ENCODE measurements at places on chromosomes 12 and 14.

- no peak for DNase-seq
Observed at GRCh38 chr14:79680087-79680486, 531.2 kb downstream of the DIO2 start.

DNA sequence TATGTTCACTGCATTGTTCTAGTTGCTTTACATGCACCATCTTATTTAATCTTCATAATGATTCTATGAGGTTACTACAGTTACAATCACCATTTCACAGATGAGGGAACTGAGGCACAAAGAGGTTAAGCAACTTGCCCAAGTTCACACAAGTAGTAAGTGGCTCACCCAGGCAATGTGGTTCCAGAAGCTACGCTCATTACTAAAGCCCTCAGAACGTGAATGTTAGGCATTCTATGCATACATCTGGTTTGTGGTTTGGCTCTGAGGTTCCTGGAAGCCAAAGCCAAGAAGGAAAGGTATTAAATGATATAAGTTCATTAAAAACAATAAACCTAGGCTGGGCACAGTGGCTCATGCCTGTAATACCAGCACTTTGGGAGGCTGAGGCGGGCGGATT is 14.4 kb upstream of the VRTN start:
- no peak for DNase-seq

DNA sequence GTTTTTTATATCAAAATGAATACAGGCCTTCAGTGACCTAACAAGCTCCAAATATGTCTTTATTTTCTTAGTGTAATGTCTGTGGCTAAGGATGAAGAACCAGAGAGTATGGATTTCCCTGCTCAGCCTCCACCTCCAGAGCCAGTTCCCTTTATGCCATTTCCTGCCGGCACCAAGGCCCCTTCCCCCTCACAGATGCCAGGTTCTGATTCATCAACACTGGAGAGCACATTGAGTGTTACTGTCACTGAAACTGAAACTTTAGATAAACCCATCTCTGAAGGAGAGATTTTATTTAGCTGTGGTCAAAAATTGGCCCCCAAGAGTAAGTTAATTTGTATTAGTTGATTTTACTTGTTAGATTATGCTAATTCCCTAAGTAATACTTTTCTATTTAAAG is 61.0 kb downstream of the KIAA0586 start:
- no peak for DNase-seq

- DNase-seq, result no peak
Observed at GRCh38 chr12:69843608-69844007, 18.6 kb downstream of the MYRFL start.

DNA sequence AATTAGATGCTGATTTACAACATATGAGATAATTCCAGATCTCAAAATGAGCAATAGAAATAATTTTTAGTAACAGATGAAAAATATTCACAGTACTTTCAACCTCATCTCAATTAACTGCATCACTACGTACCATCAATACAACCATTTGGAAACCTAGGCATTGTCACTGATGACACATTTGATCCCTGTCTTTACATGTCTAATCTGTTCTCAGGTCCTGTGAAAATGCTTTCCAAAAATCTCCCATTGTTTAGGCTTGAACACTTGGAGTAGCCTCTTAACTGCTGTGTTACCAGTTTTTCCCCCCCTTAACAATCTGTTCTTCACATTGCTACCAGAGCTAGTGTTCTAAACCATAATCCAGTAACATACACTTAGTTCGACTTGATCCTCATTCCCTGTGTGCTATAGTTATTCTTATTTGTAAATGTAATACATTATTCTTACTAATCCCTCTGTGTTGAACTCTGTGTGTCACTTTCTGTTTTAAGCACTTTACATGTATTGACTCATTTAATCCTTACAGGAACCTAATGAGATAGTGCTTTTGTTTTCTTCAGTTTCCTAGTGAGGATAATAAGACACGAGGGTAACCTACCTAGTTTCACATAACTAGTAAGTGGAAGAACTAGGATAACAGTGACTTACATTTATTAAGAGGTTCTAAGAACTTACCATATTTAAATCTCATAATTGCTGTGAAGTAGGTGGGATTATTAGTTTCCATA is 41.7 kb downstream of the LARP4 start:
- no peak for DNase-seq

DNA sequence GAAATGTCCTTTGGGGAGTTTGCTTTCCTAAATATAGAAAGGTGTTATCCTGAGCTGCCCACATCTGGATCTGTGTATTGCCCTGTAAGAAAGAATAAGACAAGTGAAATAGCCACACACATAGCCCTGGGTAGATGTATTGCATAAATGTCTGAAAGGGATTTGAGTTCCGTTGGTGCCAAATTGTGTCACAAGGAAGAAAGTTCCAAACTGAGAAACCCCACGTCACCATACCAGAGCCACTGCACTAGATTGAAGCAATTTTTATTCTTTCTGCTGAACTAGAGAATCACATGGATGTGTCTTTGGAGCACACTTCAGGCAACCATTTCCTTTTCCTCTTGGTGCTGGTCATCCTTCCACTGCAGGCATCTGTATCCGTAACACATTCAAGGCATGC is 5.0 kb downstream of the RNASE9 start:
- no peak for DNase-seq

DNA sequence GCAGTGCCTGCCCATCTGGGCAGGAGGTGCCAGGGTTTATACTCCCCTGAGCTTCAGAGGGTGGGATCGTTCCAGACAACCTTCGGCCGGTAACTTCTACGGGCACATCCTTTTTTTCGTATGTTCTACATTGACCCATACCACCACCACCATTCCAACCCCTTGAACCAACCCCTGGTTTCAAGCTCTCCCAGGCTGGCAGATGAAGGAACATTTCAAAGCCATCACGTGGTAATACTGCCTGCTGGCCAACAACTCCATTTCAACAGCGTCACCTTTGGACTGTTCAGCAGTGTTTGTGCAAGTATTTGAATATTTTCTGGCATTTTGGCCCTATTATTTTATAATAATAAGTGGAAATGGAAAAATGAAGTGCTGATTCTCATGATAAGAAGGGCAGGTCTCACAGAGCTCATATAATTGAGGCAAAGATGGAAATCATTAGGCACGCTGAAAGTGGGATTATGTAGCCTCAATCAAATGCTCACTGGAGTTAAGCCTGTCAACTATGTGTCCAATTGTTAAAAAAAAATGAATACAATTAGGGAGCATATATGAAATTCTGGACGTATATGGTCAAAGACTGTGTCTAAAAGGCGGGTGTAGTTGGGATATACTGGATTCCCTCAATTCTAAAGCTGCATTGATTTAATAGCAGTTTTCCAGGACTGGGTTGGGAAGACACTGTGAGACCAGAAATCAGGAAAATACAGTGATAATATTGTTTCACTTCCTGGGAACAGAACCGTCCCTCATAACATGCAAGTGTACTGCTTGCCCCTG is 162.1 kb downstream of the ZFP36L1 start:
- no peak for DNase-seq

- no peak for DNase-seq
Observed at GRCh38 chr14:62003701-62004100, 241.5 kb downstream of the SNAPC1 start.
